ENCODE measurements at places on chromosomes 12 and 14. TPM values are rescaled to one million over a fixed set of nuclear protein-coding genes. Genes with fewer than 3 reads are reported as not detected.
A peak's percentile ranks its signal among the peaks of the same experiment; 100 is the strongest.

GRCh38 chr14:73491256-73492042 lies 716 bp downstream of the RIOX1 start:
- DNase-seq: peak; percentile 87

GRCh38 chr12:132881818-132882217 lies 5.6 kb downstream of the CHFR start:
- no peak for DNase-seq

DNA sequence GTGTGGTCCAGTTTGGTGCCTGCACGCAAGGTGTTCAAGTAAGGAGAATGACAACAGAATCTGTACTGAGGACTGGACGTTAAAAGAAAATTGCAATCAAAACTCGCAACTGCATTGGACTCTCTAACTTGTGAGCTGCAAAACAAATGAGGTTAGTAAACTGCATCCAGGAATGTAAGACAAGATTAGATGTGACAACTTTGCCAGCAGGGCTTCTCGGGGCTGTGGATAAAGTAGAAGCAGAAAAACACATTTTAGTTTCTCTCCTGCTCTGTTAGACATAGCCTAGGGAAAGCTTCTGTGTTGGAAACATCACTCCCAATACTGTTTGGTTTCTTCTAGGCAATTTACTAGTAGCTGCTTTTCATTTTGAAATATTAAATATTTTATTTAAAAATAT lies 338.2 kb upstream of the NAV3 start:
- DNase-seq: no peak

DNA sequence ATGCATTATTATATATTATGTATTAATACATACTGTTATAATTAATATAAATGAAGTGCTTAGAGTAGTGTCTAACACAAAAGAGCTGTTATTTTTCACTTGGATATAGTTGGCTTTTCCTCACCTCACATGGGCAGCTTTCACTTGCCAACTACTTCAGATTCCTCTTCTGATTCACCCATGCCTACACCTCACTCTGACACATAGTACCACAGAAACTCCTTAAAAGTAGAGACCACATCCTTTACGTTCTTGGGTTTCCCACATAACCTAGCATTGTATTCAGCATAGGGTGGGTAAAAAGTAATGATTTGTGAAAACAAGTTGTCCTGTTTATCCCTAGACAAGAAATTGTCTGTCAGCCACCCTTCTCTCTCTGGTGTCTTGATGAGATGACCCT lies 61.0 kb downstream of the DIO2 start:
- DNase-seq: no peak

DNA sequence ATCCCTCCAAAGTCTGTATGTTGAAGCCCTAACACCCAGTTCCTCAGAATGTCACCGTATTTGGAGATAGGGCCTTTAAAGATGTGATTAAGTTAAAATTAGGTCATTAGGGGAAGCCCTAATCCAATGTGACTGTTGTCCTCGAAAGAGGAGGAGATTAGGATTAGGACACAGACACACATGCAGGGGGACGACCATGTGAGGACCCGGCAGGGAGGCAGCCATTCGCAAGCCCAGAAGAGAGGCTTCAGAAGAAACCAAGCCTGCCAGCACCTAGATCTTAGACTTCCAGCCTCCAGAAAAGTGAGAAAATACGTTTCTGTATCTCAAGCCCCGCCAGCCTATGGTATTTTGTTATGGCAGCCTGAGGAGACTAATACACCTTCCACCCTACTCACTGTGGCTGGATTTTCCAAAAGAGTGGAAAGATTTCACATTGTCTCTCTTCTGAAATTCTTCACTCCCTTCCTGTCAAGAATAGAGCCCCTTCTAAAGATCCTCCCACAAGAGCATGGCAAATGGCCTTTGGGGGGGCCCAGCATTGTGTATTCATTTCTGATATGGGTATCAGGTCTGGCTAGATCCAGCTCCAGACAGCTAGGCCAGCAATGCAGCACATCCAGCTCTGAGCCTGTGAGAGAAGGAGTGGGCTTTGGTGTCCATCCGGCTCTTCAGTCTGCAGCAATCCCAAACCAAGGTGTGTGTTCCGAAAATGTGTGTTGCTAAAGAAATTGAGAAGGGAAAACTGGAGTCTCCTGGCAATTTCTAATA lies 15.4 kb upstream of the UBC start:
- no peak for DNase-seq

DNA sequence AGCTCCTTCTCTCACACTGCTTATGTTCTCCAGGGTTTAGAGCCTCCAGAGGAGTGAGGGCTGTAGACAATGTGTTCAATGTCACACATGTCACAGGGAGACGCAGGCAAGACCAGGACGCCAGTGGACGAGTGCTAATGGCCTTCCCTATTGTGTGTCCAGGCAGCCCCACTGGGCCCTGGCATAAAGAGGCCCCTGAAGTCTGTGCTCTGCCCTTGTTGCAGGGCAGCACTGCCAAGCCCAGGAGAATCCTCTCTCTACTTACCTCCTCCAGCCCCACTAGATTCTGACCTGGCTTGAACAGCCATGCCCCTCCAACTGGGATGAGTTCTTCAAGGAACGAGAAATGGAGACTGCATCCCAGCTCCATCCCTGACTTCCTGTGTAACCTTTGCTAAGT lies 24.8 kb upstream of the TMEM106C start:
- no peak for DNase-seq

DNA sequence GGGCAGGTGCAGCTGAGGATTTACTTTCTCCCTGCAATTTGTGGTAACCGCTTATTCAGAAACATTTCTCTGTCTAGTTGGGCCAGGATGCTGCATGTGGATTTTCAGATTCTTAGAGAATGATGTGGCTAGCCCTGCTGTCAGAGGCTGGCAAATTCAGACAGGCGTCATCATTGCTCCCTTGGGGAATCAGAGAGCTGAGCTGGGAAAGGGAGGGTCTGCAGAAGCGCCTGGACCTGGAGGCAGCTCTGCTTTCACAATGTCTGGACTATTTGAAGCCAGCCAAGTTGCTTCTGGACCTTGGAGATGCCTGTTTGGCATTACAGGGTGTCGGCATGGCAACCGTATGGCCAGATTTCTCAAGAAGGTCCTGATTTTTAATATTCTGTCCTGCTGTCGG lies 3.4 kb downstream of the GALNT16 start:
- DNase-seq: no peak

GRCh38 chr14:22598896-22599244 lies 770 bp downstream of the ABHD4 start:
- no peak for DNase-seq

DNA sequence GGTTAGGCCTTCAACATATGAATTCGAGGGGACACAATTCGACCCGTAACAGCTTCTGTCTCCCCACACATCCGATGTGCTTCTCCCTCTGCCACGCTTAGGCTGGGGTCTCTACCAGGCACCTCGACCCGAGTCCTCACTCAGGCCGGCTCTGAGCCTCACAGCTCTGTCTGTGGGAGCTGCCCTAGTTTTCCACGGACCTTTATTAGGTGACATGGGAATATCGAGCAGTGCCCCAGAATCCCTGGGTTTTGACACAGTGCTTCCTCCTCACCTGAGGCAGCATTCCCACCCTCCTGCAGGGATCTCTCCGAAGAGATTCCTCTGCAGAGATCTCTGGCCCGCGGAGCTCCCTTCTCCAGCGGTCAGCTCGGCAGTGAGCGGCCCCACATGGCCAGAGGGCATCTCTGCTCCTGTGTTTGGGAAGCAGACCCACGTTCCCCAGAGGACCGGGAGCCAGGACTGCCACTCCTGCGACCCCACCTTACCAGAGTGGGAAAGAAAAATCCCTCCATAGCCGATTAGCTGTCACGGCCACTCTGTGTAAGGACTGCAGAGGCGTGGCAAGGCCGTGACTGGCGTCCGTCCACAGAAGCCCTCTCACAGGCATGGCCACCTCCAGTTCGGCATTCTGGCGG lies 21.2 kb downstream of the ZBTB42 start:
- DNase-seq: no peak

DNA sequence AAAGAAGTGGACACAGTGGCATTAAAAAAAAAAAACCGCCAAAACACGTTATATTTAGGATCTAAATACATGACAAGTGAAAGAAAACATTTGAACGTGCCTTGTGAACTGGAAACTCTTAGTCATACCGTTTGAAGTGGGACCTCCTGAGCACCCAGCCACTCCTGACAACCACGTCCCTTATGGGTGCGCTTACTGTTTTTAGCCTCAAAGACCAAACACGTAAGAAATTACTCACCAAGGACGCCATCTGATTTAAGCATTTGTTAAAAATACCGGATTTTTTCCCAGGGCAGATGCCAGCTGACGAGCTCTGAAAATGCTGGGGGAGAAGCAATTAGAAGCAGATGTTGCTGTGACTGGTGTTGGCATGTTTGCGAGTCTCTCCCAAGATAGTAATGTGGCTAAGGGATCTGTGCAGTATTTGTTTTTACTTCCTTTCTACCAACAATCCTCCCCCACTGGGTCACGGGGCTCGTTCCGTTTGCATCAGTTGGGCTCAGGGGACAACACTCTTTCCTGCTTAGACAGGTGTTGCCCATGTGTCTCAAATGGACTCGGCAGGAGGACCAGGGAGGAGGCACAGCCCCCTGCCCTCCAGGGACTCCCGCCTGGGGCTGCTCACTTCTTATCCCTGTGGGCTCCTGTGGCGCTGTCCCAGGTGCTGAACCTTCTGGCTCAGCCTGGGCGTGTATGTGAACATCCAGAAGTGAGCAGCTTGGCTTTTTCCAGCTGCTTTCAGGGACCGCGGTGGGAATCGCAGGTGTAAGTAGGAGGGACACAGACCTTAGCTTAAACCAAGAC lies 101.0 kb downstream of the BEGAIN start:
- no peak for DNase-seq

GRCh38 chr12:989751-990660 lies 1.0 kb upstream of the ERC1 start:
- peak; percentile 88 for DNase-seq

GRCh38 chr12:39240587-39240986 lies 202.3 kb downstream of the KIF21A start:
- no peak for DNase-seq

DNA sequence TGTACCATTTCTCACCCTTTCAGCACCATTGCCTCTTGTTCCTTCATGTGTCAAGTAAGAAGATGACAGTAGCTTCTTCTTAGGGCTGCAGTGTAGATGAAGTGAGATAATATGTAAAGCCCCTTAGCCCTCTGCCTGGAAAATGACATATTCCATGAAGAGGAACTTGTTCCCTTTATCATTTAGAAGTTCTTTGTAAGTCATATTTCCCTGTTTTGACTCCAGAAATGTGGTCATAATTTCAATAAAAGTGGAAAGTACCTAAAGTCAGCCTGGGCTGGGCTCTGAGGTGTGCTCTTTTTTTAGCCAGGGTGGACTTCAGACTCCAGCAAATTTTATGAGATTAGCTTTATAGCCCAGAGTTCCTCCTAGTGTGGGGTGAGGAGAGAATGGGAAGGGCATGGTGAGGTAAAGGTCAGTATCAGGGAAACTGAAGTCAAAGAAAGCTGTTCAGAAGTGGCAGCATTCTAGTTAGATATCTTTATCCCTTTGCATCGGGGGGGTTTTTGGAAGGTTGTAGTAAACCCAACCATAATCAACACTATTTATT lies 92.5 kb downstream of the TMCC3 start:
- no peak for DNase-seq

The SIRT4 gene
- total RNA-seq: 9.0 TPM

The ALDH1L2 gene
- total RNA-seq: 2.7 TPM

The ZNF268 gene
- total RNA-seq: 6.8 TPM

The CBLN3 gene
- total RNA-seq: 1.1 TPM

Data from Right ventricle myocardium inferior (tissue), 1 donor.